ENCODE measurements at places on chromosomes 13 and 19. TPM values are rescaled to one million over a fixed set of nuclear protein-coding genes. Genes with fewer than 3 reads are reported as not detected.

GRCh38 chr13:100645382-100645781 is 29.2 kb downstream of the TMTC4 start:
- H3K36me3 ChIP-seq: peaks cover 27% of the 10 kb centered on the region
- no peak overlapping the region for H3K4me3 ChIP-seq

The CBARP gene
- 23.4 TPM for total RNA-seq

- peaks cover 4% of the 10 kb centered on the region for H3K36me3 ChIP-seq
- DNase-seq: no peak
- H3K4me1 ChIP-seq: peaks cover 10% of the 10 kb centered on the region
- no peaks in the 10 kb centered on the region for H3K27me3 ChIP-seq
These were observed 523.6 kb downstream of the DCT start for GRCh38 chr13:93955904-93956303.

The CD37 gene
- total RNA-seq: 1.6 TPM

The CD22 gene
- 0.28 TPM for total RNA-seq

- H3K27ac ChIP-seq: 0 out of 2 replicates have a peak overlapping the region, but pooled peaks have one; percentile 38
- H3K4me1 ChIP-seq: peaks cover 14% of the 10 kb centered on the region
- no peak for DNase-seq
- no peaks in the 10 kb centered on the region for H3K27me3 ChIP-seq
- H3K4me3 ChIP-seq: no peak overlapping the region
- no peaks in the 10 kb centered on the region for H3K36me3 ChIP-seq
These were observed 548.8 kb downstream of the FGF9 start for GRCh38 chr13:22219709-22220108.

- peak; percentile 5 for DNase-seq
- peaks cover 11% of the 10 kb centered on the region for H3K4me1 ChIP-seq
- no peak overlapping the region for H3K27ac ChIP-seq
- no peak overlapping the region for H3K4me3 ChIP-seq
- peaks cover 4% of the 10 kb centered on the region for H3K27me3 ChIP-seq
These were observed 162.8 kb upstream of the SOX1 start for GRCh38 chr13:111904166-111904565.

The LMTK3 gene
- total RNA-seq: 15.9 TPM

The C19orf47 gene
- total RNA-seq: 15.6 TPM

DNA sequence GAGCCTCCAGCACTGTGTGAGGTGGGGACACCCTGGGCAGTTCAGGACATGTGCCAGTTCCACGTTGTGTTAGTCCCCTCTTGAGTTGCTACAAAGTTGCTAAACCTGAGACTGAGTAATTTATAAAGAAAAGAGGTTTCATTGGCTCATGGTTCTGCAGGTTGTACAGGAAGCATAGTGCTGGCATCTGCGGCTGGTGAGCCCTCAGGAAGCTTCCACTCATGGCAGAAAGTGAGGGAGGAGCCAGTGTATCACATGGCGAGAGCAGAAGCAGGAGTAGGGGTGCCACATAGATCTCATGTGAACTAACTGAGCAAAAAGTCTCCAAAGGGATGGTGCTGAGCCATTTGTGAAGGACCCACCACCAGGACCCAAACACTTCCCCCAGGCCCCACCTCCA is 33.2 kb downstream of the TRPM4 start:
- H3K4me1 ChIP-seq: peaks cover 4% of the 10 kb centered on the region
- H3K36me3 ChIP-seq: peaks cover 12% of the 10 kb centered on the region

The C13orf46 gene
- 0.37 TPM for total RNA-seq
